ENCODE measurements at places on chromosomes 4 and X.

DNA sequence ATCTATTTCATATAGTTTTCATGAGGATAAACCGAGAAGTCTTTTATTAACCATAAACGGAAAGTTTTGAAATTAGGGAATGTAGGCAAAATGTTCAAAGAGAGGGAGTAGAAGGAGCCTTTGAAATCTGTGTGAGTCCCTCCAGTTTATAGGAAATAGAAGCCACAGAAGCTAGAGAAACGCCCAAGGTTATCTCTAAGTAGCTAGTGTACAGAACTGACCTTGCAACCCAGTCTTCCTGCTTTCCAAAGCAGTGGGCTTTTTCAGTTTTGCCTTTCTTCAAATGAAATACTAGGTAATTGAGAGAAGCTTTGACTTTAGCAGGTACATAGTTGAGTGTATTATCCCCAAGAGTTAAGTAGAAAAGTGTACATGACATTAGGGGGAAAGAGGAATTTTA is 39.4 kb downstream of the STIM2 start:
- no peak for DNase-seq

- no peak for DNase-seq
Measured at GRCh38 chr4:174538123-174538875, 16.0 kb upstream of the HPGD start.

- DNase-seq, result no peak
Measured at GRCh38 chrX:100635989-100636320, 651 bp downstream of the TSPAN6 start.

GRCh38 chr4:168724686-168725411 is 228.0 kb downstream of the PALLD start:
- DNase-seq, result no peak

- DNase-seq, result no peak
Measured at GRCh38 chrX:107600366-107600765, 27.9 kb upstream of the PRPS1 start.
